ENCODE measurements at places on chromosomes 2 and 18.

- no peak for DNase-seq
These were observed 992.8 kb upstream of the FANCL start for GRCh38 chr2:59233920-59234319.

DNA sequence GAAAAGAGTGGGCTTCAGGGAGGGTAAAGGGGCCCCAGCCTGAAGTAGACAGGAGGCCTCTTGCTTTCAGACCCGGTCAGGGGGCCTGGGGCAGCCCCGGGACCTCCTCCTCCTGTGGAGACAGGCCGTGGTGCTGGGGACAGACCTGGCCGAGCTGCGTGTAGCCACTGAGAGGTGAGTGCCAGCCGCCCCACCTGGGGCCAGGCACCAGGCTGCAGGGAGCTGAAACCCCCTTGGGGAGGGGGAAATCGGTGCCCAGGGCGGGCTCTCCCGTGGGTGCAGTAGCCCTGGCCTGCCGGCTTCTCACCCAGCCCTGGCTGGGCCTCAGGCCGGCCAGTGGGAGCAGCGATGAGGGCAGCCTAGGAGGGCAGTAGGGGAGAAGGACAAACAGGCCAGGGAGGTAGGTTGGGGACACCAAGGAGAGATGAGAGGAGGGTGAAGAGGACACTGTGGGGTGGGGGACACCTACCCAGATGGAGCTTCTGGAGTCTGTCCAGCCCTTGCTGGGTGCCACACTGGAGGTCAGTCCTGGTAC lies 24.0 kb downstream of the CROCC2 start:
- no peak for DNase-seq

GRCh38 chr18:9404565-9405060 lies 70.0 kb downstream of the TWSG1 start:
- DNase-seq, result no peak

DNA sequence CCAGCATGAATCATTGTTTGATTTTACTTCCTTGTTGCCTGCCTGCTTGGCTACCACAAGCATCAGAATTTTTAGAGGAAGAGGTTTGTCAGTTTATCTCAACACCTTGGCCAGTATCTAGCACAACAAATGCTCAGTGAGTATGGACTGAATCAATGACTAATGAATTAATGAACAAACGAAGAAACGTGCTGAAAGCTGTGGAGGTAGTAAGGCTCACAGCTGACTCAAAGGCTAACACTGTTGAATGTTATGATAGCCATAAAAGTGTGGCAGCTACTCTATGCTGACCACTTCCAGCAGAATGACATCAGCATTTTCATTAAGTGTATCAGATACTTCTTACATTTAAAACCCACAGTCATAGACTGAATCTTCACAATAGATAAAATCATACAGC lies 543.4 kb downstream of the IRS1 start:
- peak; percentile 2 for DNase-seq

DNA sequence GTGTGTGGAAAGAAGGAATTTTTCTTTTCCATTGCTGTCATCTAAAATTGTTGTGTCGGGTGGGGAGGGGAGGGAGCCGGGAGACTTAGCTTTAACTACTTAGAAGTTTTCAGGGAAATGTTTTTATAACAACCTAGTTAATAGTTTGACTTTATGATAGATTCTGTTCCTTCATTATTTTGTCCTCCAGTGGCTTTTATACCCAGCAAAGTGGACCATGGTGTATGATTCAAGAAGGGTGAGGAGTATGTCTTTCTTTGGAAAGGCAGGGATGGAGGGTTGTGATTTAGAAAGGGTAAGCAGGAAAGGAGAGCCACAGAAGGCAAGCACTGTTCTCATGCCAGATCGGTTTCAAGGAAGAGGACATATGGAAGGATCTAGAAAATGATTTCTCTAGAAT lies 261.8 kb downstream of the NEDD4L start:
- DNase-seq, result no peak

GRCh38 chr2:118387509-118387908 lies 299.2 kb downstream of the INSIG2 start:
- DNase-seq, result no peak

- DNase-seq, result no peak
These were observed 140.4 kb downstream of the ANKRD44 start for GRCh38 chr2:197170208-197170607.

DNA sequence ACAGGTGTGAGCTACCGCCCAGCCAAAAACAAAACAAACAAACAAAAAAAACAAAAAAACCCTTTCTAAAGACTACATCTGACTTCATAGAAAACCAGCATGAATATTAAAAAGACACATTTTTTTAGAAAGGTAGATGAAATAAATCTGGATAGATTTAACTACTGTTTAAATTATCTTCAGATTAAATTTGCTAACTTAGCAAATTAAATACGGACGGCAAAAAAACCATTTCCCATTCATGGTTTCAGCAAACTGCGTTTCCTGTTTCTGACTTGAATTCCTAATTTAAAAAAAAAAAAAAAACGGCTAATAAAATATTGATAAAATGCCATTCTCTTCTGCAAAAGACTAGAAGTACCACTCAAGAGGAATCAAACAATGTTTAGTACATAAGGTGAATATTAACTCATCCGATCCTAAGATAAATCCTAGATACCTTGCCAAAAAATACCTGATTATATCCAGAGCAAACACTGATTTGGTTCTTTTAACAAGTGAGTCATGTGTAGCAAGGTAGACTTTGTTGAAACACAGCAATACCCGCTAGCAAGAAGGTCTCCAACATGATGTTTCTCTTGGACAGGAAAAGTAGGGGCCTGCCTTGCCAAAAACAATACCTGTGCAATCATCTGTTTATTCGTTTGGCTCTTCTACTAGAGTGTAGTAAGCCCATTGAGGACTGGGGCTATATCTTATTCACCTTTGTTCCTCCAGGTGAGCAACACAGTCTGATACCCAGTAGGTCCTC lies 96.2 kb downstream of the BARD1 start:
- no peak for DNase-seq

- DNase-seq, result no peak
These were observed 83.3 kb upstream of the EPB41L5 start for GRCh38 chr2:119929537-119929936.

DNA sequence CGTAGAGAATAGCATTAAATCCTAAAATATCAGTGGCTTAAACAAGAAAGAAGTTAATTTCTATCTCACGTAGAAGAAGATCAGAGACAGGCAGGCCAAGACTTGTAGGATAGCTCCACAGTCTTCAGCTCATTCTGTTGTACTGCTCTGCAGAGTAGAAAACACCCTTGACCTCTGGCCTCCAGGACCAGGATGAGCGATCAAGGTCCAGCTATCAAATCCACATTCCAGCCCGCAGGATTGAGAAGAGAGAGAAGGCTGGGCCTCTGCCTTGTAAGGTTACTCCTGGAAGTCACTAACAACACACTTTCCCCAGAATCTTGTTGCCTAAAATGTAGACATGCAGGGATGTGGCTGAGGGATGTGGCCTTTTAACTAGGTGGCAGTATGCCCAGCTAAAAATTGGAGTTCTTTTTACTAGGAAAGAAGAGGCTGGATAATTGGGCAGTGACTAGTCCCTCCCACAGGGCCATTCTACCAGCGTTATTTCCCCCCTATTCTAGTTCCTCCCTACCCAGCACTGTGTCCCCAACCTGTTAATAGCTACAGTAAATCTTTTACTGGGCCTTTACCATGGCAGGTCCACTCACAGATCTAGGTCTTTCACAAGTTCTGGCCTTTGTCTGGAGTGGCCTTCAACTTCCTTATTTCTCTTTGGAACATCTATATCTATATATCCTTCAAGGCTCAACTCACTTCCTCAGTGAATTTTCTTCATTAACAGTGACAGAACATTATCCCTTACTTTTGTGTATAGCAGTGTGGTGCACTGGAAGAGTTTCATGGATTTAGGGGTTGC lies 165.0 kb downstream of the DIS3L2 start:
- no peak for DNase-seq

DNA sequence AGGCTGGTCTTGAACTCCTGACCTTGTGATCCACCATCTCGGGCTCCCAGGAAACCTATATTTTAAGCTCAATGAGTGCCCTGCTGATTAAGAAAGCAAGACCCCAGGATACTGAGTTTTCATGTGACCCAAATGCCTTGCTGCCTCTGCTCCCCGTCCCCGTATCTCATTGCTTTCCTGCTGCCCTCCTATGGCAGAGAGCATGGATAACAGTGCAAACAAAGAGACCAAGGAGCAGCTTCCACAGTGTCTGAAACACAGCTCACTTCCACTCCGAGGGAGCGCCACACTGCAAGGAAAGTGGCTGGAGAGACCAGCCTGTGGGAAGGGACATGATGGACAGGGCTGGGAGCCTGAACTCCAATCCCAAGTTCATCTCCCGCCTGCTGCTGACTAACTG lies 246.8 kb downstream of the TMEM182 start:
- DNase-seq, result no peak

- DNase-seq, result no peak
These were observed 117.4 kb downstream of the MBP start for GRCh38 chr18:77015169-77015568.

GRCh38 chr18:71831039-71831438 lies 713.1 kb downstream of the CBLN2 start:
- no peak for DNase-seq

DNA sequence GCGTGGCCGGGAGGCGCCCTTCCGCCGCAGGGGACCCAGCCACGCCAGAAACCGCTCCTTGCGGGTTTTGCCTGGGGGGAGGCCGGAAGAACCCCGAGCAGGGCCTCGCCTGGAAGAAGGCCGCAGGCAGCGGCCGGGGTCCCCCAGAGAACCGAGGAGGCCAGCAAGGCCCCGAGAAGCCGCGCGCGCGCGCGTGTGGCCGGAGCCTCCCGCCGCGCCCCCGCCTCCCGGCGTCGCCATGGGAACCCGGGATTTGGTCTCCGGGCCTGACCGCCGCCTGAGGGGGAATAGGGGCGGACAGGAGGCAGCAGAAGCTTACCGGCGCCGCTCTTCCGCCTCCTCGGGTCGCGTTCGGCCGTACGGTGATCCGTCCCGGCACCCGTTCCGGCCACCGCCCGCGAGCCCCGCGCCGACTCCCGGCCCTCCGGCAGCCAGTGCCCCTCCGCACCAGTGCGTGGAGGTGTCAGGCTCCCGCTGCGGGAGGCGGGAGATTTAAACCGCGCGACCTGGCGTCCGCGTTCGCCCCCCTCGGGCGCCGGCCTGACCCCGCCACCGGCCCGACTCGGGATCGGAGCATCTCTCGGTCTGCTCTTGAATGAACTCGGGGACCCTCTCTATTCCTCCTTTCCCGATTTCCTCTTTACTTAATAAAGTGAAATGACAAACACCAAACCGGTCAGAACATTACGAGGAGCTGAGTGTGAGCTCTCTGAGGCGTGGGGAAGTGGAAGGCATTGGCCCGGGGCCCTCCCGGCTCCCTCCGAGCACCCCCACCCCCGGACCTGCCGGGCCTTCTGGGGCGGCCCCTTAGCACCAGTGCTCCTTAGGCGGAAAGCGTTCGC lies at the start of gene ICA1L:
Gene ICA1L (minus strand): TSS at position 467 of the 842 bp plus-strand sequence. CDS start 42,757 bp downstream, outside the sequence.
- DNase-seq, result peak; percentile 64

DNA sequence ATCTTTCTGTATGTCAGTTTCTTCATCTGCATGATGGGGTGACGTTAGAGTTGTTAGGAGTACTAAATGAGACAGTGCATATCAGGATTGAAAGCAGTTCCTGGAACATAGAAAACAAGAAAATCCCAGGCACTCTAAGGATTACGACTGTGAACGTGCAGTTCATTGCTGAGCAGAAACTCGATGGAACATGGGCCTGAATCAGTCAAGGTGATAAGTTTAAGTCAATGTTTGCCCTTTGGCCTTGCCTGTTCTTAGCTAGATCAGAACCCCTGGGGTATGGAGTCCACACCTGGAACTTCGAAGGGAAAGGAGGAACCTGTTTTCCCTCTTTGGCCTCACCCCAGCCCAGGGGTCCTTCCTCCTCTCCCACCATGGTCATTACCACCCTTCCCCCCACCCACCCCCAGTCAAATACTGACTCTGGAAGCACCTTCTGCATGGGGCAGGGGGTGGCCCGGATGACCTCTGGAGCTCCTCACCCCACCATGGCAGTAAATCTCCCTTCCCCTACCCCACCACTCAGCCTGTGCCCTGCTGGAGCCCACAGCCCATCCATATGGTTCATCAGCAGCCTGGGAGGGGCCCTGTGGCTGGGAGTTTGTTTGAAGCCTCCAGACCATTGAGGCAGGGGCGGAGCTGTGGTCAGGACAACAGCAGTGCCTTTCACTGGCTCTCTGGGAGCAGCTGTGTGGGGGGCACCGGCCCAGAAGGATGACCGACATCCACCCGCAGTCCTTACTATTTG lies 164.1 kb downstream of the SMAD7 start:
- no peak for DNase-seq

GRCh38 chr2:75705921-75706320 lies 4.8 kb downstream of the GCFC2 start:
- no peak for DNase-seq

DNA sequence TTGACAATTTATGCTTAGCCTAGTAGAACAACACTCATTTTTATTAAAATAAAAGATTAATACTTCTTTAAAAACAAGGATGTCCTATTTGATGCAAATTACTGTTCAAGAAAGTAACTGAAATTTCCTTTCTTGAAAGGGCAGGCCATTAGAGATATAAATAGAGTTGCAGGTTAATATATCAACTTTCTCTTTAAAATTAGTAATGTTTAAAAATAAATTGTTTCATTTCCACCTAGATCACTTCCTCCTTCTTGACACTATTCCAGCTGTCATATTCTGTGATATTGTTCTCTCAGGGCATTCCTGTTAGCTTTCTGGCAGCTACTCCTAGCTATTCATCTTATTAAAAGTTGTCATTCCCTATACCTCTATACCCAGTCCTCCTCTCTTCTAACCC lies 357.9 kb upstream of the NRP2 start:
- no peak for DNase-seq

DNA sequence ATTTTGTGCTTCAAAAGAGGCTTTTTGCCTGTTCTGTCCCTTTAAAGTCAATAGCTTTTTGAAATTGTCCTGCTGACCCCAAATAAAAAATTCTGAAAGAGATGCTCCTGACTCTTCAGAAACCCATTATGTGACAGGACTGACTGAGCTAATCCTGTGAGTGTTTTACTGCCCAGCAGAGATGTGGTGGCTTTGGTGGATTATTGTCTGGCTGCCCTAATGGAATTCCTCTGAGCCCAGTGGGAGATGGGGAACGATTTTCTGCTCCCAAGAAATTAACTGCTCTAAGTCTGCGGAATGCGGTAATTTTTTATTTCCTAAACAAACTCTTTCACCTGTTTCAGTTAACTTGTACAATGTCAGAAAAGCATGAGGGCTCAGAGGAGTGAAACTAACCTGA lies 258.2 kb downstream of the IKZF2 start:
- DNase-seq, result no peak

DNA sequence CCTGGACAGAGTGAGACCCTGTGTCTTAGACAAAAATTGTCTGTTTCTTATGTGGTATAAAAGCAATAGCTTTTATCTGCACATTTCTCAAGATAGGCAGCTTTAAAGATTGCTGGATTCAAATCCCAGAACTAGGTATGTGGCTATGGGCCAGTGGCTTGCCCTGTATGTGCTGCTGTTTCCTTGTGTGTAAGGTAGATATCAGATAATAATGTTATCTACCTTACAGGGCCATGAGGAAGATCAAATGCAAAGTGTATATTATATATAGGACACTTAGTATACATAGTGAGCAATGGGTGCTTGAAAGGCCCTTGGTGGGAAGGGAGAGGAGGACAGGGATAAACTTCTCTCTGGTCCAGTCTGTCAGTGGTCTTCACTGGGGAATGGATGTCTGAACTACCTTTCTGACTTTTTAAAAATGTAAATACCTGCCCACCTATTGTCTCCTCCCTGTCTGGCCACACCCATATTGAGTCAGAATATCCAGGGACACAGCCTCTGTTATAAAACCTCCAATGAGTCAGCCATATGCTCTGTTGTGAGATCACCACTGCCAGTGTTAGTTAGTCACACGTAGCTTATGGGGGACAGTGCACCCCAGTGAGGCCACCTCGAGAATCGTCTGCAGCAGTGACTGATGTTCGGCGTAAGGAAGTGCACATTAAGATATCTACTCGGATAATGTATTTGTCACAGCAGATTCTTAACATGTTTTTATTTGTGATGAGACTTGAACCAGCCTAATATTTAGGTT lies 383.4 kb downstream of the PTPRM start:
- DNase-seq, result peak; percentile 91

All from SW480 (cell line).